ENCODE measurements at places on chromosomes 16 and 17.

DNA sequence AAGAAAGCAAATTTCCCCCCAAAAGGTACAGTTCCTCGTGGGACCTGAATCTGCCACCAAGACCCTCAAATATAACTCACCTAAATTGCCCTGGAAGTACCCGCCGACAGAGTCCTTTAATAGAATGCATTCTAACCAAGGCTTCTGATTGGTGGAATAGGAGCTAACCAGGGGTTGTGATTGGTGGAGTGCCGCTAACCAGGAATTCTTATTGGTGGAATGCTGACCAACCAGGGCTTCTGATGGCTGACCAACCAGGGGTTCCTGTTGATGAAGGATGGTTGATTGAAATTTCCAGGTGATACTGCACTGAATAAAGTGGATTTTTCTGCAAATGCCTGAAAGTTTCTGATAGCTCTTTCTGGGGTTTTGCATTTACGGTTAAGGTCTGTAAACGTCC, 6.5 kb downstream of the TFAP4 start:
- DNase-seq = peak; percentile 33

GRCh38 chr16:3235856-3236669, 1.1 kb upstream of the ZNF200 start:
- DNase-seq = no peak

DNA sequence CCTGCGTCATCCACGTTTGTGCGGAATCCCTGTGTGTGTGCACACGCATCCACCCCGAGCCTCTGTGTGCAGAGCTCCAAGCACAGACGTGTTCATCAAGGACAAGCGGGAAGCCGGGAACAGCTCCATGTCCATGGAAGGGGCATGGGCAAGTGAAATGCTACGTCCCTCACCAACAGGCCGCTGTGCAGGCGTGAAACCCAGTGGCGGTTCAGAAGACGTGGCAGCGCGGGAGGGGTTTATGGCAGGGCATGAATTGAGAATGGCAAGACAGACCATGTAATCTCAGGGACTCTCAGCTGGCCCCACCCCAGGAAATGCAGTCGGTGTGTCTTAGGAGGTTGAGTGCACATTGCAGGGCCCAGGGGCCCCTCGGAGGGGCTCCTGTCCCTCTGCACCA, 52.7 kb downstream of the TBC1D16 start:
- no peak for DNase-seq

DNA sequence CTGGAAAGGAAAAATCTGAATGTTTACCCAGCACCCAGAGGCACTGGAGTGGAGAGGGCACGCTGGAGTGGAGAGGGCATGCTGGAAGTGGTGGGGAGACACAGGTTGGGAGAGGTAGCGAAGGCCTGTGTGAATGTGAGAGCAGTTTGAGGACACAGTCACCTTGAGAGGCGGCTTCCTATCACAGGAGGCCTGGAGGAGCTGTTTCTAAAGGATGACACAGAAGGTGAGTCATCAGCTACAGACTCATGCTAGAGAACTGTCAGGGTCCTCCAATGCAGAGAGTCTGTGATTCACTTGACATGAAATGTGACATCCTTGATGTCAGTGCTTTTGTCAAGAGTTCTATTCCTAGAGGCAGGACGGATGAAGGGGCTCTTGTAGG, 13.8 kb downstream of the CTRL start:
- DNase-seq = no peak

GRCh38 chr16:88533932-88534637, 36.1 kb upstream of the ZC3H18 start:
- DNase-seq = peak; percentile 58

DNA sequence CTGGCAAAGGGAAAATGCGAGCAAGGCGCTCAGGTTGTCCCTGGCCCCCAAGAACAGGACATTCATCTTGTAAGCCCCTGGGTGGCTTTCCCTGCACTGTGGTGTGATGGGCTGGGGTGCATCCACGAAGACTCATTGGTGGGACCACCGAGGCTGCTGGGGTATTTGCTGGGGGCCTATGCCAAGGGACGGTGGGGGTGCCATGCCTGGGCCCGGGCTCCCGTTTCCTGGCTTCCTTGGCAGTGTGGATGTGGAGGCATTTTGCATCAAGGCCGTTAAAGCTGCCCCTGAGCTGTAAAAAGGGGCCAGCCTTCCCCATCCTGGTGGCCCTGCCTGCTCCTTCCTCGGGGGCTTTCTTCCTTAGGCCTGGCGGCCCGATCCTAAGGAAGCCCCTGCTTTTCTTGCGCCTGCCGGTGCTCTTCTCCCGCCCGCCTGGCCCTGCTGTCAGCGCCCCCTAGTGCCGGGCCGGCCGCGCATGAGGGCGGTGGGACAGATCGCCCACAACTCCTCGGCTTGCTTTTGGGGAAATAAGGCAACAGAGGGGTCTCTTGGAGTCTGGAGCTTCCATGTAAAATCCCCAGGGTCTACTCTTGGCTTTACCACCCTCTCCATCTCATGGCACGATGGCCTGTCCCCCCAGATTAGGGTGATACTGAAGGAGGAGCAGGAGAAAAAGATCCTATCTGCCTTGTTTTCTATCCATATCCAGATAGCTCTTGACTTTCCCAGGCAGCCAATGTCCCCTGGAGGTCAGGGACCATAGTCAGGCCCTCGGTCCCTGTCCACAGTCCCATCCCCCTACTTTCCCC, 9.8 kb upstream of the TBX2 start:
- peak; percentile 60 for DNase-seq

- no peak for DNase-seq
Observed at GRCh38 chr17:41382394-41382793, 288 bp upstream of the KRT34 start.

DNA sequence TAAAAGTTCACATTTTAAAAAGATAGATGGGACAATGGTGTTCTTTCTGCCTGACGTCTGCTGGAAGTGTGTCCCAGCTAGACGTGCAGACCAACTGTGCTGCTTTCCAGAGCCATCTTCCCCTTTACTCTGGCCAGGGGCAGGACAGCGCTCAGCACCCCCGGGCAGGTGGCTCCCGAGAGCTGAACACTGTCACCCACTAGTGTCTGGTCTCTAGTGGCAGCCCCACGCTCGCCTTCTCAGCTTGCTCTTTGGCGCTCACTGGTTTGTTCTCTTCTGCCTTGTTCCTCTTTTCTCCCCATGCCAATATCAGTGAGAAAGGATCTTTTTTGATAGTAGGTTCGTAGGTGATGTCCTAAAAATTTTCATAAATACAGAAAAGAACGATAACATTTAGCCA, 25.7 kb downstream of the ZC3H18 start:
- no peak for DNase-seq

DNA sequence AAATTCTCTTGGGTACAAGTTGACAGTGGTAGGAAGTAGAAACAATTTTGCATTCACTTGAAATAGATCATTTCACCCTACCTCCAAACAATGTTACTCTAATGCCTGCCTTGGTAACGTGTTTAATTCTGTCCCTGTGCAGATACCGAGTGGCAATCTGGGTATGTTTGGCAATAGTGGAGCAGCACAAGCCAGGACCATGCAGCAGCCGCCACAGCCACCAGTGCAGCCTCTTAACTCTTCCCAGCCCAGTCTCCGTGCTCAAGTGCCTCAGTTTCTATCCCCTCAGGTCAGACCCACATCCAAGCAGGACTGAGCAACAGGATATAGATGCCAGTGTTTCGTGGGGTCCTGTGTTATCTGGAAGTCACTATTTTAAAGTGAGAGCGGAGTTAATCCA, 49.3 kb downstream of the TMC6 start:
- no peak for DNase-seq

DNA sequence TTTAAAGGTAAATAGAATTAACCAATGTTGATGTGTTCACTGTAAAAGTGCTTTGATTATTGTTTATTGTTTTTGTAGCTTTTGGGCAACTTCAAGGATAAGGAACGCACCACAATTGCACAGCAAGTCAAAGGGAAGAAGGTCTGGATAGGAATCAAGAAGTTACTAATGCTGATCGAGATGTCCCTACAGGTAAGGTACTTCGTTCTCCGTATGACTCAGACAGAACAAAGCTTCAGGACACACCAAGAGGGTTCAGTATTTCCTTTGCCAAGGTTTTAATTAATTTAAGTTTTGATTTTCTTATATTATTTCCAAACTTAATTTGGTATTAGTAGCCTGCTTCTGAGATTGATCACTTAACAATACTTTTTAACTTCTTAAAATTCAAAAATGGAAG, 67.1 kb downstream of the WNT3 start:
- DNase-seq = no peak

DNA sequence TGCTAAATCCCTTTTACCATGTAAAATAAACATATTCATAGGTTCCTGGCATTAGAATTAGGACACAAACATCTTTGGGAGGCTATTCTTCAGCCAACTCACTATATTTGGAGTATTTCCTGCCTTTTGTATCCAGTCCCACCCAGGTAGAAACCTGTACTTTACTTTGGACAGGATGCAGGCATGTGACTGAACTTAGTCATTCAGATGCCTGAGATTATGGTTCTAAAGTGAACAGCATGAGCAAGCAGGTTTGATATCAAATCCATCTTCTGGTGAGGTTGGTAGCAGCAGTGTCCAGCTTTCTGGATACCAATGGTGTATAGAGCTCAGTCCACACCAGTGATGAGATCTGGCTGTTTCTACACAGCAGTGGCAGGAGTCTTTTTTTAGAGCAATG, 20.2 kb downstream of the CA10 start:
- DNase-seq = no peak

GRCh38 chr17:9334536-9335446, 240.8 kb downstream of the STX8 start:
- DNase-seq = no peak

DNA sequence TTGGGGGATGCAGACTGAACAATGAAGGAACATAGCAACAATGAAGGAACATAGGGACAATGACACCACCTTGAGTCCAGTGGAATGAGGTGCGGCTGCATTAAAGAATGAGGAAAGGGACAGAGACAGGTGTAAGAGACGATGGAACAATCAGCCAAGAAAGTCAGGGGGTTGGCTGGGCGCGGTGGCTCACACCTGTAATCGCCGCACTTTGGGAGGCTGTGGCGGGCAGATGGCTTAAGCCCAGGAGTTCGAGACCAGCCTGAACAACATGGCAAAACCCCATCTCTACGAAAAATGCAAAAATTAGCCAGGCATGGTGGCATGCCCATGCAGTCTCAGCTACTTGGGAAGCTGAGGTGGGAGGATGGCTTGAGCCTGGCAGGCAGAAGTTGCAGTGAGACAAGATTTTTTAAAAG, 13.6 kb upstream of the CBFB start:
- DNase-seq = no peak

GRCh38 chr16:56324406-56324805, 100.9 kb downstream of the AMFR start:
- no peak for DNase-seq

- no peak for DNase-seq
Observed at GRCh38 chr17:44267818-44268490, at the start of gene SLC4A1. Gene SLC4A1, minus strand, starts transcription at chr17:44268135. Its CDS starts 5,269 bp downstream, at chr17:44262866.

DNA sequence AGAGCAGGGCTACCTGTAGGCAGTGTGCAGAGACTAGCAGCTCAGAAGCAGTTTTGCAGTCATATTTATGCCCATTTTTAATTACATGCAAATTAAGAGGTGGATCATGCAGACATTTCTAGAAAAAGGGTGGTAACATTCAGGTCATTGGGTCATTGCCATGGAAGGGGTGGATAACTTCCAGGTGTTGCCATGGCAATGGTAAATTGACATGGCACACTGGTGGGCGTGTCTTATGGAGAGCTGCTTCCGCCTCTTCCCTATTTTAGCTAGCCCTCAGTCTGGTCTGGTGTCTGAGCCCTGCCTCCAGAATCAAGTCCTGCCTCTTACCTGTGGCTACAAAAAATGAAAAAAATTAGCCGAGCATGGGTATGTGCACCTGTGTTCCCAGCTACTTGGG, 2.8 kb upstream of the DNAI2 start:
- no peak for DNase-seq

GRCh38 chr17:488993-489757, 136.6 kb upstream of the RPH3AL start:
- no peak for DNase-seq

- no peak for DNase-seq
Observed at GRCh38 chr17:61452301-61453290, at the start of gene TBX4. Gene TBX4, plus strand, starts transcription at chr17:61452422. Its CDS starts 4,069 bp downstream, at chr17:61456491.

- DNase-seq = no peak
Observed at GRCh38 chr16:49578435-49579024, 204.9 kb downstream of the C16orf78 start.

Data from cardiac fibroblast (primary cell).